ENCODE measurements at places on chromosomes 7 and 10.
A peak's percentile ranks its signal among the peaks of the same experiment; 100 is the strongest.

DNA sequence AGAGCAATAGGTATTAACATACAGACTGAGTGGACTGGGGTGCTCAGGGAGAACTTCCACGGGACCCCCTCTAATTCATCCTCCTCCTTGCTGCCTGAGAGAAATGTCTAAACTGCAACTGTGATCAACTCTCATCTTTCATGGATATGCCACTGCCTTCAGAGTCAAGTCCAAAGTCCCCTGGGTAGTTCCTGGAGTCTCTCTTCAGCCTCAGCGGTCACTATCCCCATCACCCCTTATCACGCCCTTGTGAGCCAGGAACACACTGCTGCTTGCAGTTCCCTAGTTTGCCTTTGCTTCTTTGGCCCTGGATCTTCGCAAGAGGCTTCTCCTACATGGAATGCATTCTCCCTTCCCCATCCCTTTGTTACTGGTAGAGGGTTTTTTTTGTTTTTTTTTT lies 58.7 kb upstream of the AUTS2 start:
- no peak for DNase-seq

DNA sequence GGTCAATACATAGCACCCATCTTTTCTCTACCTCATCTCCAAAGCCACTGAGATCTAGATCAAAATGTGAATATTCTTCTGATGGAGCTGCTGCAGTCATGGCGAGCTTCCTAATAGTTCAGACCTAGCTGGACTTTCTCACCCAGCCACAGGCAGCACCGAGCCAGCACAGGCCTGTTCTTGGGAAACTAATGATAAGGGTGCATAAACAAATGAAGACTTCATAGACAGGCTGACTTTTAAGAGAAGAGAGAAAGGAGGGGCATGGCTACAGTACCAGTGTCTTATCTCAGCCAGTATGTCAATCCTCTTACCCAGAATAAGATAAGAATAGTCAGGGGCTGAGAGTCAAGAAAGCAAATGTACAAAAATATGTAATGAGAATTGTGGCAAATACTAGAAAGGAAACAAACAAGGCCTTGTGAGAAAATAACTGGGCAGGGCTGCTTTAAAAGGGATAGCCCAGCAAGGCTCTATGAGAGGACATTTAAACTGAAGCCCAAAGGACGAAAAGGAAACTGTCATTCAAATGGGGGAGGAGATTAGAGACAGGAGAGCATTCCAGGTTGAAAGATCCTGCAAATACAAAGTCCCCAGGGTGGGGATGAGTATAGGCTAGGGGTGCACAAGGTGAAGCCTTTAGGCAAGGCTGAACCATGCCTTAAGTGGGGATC lies 21.8 kb upstream of the CDK14 start:
- DNase-seq: peak; percentile 31

DNA sequence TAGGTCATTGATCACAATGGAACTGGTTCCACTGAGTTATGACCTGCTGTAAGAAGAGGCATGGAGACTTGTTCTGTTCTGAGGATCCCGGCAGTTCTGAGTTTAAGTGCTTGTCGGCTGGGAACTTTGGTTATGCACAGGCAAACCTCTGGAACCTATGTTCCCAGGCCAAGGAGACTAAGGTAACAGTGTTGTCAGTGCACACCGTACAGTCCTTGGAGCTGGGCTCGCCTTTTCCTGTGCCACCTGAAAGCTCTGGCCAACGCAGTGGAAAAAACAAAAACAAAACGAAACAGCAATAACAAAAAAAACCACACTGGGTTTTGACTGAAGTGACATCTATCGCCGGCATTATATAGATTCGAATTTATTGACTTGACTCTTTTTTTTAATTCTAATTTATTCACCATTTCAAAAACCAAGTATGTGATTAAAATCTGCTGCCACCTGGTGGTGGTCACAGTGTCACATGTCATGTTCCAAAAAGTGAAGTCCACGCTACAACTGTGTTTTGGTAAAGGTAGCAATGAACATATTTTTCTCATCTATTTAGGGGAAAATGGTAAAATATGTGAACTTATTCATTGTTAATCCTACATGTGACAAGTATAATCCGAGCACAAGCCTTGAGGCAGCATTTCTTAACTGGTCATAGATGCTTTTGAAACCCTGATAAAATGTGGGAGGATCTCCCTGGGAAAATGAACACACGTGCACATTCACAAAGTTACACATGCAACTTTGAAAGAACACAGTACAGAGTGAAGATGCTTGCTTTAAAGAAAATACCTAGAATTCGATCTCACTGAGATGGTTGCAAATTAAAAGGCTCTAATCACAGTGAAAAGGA lies 113.8 kb upstream of the PPP2R2D start:
- peak; percentile 8 for DNase-seq

DNA sequence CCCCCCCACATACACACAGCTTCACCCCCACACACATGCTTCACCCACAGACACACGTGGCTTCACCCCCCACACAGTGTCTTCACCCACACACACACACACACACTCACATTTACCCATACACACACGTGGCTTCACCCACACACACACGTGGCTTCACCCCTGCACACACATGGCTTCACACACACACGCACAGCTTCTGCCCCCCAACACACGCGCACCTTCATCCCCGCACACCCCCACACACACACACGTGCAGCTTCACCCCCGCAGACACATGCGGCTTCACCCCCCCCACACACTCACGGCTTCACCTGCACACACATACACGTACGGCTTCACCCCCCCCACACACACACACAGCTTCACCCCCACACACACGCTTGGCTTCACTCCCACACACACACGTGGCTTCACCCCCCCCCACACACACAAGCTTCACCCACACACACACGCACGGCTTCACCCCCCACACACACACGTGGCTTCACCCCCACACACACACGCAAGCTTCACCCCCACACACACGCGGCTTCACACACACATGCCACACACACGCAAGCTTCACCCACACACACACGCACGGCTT lies 82.4 kb downstream of the NKX6-2 start:
- no peak for DNase-seq

DNA sequence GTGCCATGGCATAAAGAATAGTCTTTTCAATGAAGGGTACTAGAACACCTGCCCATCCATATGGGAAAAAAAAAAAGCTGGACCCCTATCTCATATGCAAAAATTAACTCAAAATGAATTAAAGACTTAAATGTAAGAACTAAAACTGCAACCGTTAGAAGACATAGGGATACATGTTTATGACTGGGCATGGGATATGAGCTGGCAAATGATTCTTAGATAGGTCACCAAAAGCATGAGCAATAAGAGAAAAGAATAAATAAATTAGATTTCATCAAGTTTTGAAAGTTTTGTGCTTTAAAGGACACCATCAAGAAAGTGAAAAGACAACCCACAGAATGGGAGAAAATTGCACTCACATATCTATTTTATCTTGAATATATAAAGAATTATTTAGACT lies 222.0 kb downstream of the ADK start:
- peak; percentile 5 for DNase-seq

GRCh38 chr10:90378524-90379076 lies 479.2 kb downstream of the HTR7 start:
- DNase-seq: peak; percentile 56

GRCh38 chr7:47942132-47942531 lies 6.1 kb downstream of the PKD1L1 start:
- peak; percentile 41 for DNase-seq

GRCh38 chr10:123863721-123864482 lies 27.7 kb downstream of the CPXM2 start:
- DNase-seq: no peak

DNA sequence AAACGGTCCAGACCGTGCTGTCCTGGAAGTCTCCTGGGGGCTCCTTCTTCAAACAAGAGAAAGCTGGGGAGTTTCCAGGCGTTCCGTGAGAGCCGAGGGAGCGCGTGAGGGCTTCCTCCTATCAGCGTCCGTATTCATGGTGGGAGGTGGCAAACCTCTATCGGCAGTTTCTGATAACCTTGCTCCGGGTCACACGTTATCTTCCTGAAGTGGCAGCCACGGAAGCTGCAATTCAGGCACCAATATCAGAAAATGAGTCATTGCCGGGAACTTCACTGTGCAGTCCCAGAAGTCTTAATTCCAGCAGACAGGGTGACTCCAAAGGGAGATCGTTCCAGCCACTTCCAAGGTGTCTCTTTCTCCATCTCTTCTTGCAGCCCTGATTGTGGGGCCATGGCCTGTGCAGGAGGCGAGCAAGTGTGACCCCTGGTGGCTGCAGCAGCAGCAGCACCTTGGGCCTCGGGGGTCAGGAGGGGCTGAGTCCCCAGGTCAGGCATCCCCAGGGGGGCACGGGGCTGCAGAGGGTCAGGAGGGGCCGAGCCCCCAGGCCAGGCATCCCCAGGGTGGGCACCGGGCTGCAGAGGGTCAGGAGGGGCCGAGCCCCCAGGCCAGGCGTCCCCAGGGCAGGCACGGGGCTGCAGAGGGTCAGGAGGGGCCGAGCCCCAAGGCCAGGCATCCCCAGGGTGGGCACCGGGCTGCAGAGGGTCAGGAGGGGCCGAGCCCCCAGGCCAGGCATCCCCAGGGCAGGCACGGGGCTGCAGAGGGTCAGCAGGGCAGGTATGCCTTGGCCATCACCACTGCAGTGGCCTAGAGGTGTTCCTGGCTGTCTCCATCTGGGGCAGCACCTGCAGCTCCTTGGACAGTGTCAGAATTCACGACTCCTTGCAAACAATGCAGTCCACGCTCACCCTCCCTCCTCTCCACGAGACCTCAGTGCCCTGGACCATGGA lies 538.7 kb downstream of the DNAJB6 start:
- DNase-seq: no peak

GRCh38 chr7:1917221-1918062 lies 247.4 kb downstream of the ELFN1 start:
- peak; percentile 57 for DNase-seq

- peak; percentile 39 for DNase-seq
Measured at GRCh38 chr10:30384701-30385201, 35.7 kb upstream of the MTPAP start.

GRCh38 chr10:47023237-47024045 lies 112.2 kb downstream of the PTPN20 start:
- DNase-seq: no peak

- no peak for DNase-seq
Measured at GRCh38 chr7:100126239-100126930, 382 bp upstream of the MBLAC1 start.

DNA sequence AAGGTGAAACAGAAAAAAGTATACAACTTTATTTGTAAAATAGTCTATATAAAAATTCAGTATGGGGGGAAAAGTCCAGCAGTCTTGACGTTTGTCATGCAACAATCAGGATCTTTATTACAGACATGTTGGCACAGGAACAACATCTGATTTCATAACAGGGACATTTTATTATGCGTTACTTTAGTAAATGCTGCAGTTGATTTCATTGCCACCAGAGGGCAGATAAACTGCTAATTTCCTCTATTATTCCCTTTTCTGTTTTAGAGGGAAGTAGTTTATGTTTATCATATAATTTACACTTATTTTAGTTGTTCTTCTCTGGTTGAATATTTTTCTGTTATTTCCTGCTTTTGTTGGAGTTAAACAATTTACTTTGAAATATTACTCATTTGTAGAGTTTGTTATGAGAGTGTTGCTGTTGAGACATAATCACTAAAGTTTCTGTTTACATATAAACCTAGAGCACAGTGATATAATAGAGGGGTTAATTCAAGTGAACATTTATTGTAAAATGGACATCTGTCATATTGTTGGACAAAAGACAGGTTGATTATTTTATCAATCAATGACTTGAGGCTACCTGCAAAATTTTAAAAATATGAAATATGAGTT lies 3.3 kb downstream of the PLXDC2 start:
- DNase-seq: peak; percentile 34

DNA sequence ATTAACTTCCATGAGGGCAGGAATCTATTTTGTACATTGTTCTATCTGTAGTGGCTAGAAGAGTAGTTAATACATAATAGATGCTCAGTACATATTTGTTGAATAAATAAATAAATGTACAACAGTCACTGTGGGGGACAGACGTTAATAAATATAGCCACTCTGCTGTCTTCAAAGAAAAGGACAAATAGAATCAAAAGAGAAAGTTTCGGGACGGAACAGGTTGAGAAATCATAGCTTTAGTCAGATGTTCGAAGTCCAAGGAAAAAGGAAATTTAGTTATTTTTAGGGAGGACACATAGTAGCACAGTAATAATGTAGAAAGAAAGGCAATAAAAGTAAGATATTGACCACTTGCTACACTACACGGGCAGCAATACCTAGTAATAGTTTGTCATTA lies 861.4 kb downstream of the PCDH15 start:
- DNase-seq: no peak

DNA sequence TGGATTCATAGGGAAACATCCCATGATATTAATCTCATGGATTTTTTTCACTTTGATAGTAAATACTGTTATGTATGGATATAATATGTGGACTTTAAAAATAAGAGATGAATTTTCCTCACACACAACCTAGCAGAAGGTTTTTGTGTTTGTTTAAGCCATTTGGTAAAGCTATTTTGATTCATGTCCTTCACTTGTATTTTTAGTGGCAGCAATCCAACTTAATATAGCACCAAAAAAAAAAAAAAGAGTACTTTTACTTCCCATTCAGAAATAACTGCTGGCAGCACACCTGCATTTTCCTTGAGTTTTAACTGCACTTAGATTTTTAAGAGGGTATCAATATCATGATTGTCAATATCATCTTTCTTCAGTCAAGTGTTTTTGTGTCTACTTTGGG lies 60.0 kb downstream of the MCMBP start:
- DNase-seq: no peak

- DNase-seq: peak; percentile 41
Measured at GRCh38 chr10:84429926-84430520, 101.6 kb downstream of the CCSER2 start.
